Erythroblast (primary cell): ENCODE measurements at places on chromosomes 4 and X.
A peak's percentile ranks its signal among the peaks of the same experiment; 100 is the strongest.

DNA sequence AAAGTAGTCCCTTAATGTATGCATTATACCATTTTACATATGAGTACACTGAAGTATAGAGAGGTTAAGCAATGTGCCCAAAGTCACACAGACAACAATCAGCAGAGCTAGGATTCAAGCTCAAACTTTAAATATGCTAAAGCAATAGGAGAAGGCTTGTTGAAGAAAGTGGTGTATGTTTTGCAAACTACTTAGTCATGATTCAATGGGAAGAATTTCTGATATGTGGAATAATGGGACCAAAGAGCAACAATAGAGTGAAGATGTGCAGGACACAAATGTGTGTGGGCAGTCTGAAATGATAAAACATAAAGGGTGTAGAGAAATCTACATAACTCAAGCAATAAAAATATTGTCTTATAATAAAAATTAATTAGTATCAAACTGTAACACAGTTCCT, 109.0 kb upstream of the ARSJ start:
- no peak for DNase-seq

GRCh38 chr4:84490663-84491062, 8.4 kb downstream of the NKX6-1 start:
- no peak for DNase-seq

DNA sequence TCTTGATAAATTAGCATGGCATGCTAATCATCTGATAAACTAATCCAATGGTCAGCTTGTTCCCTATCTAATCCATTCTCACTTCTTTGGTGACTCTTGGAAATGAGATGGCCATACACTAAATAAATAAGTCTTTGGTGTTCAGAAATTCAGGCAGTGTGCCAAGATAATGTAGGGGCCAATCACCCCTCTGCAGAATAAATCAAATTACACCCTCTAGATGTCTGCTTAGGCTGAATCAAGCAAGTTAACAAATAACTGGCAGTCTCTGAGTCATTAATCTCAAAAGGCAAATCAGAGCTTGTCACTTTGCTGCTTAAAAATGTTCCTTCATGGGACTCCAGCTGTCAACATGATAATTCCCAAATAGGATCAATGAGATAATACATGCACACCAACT, 97.4 kb downstream of the NLGN4X start:
- DNase-seq: no peak

DNA sequence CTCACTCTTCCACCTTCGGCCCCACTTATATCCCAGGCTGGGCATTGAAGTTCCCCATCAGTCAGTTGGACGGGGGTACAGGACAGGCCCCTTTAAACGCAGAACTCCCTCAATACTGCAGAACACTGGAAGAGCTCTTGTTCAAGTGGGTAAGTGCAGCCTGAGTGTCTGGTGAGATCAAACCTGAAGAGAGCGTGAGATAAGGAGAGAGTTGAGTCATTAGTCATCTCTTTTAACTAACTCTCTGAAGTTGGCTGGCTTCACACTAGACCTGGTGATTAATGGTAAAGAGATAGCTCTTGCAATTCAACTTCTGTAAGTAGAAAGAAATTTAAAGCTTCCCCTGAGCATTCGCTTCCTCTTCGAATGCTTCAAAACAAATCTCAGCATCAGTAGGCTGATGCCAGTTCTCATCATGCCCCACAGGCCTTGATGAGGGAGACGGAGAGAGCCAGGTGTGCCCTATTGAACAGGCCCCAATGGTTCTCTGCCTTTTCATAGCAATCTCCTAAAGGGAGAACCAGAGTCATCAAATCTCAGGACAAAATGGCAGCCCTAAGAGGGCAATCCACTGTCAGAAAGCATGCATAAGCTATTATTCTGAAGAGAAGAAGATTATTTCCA, 41.0 kb upstream of the JADE1 start:
- DNase-seq: peak; percentile 15

DNA sequence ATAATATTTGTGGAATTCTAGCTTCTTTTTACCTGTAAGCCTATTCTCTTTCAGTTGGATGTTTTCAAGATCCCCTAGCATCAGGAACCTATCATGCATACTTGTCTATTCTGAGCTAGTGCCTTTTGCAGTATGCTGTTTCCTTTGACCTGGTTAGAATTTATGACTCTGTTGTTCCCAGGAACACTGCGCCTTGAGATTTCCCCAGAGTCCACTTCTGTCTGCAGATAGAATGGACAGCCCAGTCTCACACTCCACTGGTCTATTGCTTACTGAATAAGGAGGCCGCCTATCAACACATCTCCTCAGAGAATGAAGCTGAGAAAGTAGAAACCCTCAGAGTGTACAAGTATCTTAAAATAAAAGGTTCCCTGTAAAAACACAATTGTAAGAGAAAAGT, 465.1 kb upstream of the GALNTL6 start:
- DNase-seq: no peak

DNA sequence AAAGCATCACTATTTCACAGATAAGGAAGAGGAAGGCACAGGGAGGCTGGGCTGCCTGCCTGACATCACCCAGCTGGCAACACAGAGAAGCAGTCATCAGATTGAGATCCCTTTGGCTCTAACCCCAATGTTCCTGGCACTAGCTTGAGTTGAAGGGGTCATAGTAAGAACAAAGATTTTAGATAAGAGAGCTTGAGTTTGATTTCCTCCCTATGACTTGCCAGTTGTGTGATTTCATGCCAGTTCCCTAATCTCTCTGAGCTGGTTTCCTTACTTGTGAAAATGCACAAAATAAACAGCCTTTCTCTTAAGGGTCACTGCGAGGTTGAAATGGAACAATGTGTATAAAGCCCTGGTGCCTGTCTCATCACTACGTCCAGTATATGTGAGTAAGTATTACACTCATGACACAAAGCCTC, 475.4 kb upstream of the HS3ST1 start:
- DNase-seq: no peak

- no peak for DNase-seq
These were observed 173.6 kb upstream of the LNX1 start for GRCh38 chr4:53764761-53765490.

GRCh38 chrX:2486476-2487133, 14.2 kb downstream of the DHRSX start:
- DNase-seq: no peak

- no peak for DNase-seq
These were observed 150.4 kb downstream of the SOWAHB start for GRCh38 chr4:76747563-76747962.

GRCh38 chr4:8241211-8241779, 28.3 kb upstream of the HTRA3 start:
- DNase-seq: no peak

- no peak for DNase-seq
These were observed 9.9 kb downstream of the CPEB2 start for GRCh38 chr4:15012017-15012788.

DNA sequence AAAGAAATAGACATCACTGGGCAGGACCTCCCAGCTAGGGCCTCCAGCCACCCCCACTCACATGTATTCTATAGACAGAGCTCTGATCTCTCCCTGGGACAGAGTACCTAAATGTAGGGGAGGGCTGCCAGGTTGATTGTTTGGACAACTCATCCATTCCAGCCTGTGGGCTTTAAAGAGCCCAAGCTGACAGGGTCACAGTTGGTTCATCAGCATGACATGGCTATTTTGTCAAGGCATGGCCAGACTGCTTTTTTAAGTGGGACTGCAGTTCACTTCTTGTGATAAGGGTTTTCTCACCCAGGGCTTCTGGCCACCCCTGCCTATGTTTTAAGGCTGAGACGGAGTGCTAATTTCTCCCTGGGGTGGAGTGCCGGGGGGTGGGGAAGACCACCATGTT, 63.3 kb downstream of the KLHL4 start:
- no peak for DNase-seq

- no peak for DNase-seq
These were observed 379.9 kb downstream of the TRAM1L1 start for GRCh38 chr4:116705466-116705865.

DNA sequence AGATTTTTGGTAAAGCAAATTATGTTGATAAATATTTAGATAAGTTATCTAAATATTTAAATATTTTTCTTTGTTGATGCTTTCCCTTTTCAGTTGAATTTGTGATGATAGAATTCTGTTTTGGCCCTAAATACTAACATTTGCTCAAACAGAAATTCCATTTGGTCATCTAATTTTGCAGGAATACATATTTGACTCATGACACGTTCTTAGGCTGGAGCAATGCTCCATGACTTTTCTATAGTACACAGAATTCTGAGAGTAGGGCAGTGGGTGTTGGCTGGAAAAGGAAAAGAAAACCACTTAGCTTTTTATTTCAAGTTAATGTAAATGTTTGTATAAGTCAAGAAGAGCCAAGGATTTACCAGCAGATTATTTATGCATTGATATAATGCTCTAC, 58.6 kb upstream of the GK2 start:
- no peak for DNase-seq

DNA sequence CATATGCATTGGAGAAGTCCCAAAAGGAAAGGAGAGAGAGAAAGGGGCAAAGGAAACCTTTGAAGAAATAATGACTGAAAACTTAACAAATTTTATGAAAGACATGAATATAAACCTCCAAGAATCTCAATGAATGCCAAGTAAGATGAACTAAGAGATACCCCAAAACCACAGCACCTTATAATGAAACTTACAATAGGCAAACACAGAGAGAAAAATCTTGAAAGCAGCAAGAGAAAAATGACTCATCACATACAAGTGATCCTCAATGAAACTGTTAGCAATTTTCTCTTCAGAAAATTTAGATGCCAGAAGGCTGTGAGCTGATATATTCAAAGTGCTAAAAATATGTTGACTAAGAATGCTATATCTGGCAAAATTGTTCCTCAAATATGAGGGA, 10.1 kb downstream of the SMIM10L2A start:
- DNase-seq: no peak

DNA sequence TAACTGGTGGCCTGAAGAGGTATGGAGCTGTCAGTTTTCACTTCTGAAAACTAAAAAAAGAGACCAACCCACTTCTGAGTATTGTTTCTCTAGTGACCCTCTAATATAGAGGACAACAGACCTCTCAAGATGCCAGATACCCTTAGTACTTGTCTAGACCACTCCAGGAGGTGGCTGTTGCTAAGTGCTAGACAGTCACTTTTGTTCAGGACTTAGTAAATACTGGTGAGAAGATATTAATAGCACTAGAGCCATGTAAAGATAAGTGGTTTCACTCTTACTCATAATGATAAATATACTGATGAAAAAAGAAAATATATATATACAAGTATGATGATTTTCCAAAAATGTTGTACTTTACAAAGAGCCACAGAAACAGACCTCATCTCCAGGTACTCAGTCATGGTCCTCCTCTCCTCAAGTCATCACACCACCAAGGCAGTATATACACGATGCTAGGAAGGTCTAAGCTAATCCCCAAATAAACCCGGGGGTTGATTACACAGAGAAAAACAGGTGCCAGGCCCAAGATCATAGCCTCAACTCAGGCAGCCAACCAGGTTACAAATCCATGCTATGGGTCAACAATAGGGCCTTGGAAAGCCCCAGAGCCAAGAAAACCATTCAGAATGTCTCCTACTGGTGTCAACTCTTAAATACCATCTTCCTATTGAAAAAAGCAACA, 66.9 kb downstream of the ARHGEF9 start:
- DNase-seq: no peak

GRCh38 chr4:16142598-16143310, 58.9 kb upstream of the PROM1 start:
- no peak for DNase-seq

GRCh38 chr4:94448815-94449375, 2.8 kb upstream of the PDLIM5 start:
- no peak for DNase-seq

DNA sequence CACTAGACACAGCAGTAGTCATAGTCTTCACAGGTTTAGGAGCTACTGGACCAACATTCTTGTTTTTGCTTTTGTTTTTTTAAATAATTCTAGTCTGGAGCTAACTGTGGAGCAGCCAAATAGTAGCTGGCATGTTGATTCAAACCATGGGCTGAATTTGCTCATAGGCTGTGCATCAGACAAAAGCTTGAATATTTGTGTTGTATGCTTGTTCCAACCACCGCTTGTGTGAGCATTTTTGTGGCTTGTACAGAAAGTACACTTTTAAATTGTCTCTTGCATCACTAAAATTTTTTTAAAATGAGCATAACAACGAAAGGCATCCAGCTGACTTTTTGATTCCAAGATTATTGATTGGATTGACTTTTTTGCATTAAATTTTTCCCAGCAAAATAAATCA, 39.6 kb downstream of the CCNI start:
- DNase-seq: no peak

GRCh38 chrX:120790118-120790517, 85.5 kb downstream of the CT47B1 start:
- peak; percentile 64 for DNase-seq

DNA sequence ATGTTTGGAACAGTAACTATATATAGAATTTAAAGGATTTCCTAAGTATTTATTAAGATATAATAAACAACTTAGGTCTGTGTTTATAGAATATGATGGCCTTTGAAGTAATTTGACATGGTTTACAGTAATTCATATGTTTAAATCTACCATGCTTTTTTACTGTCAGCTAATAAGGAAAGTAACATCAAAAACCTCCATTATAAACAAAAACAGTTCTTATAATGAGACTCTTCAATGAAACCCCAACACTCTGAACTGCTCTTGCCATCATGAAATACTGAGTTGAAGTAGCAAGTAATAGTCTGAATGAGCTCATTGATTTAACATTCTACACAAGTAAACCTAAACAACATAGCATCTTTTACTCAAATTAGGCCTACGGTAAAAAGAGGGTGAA, 1236.5 kb downstream of the FSTL5 start:
- no peak for DNase-seq

DNA sequence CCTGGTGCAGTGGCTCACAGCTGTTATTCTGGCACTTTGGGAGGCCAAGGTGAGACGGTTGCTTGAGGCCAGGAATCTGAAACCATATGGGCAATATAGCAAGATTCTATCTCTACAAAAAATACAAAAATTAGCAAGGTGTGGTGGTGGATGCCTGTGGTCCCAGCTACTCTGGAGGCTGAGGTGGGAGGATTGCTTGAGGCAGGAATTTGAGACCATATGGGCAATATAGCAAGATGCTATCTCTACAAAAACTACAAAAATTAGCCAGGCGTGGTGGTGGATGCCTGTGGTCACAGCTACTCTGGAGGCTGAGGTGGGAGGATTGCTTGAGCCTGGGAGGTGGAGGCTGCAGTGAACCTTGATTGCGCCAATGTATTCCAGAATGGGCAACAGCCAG, 2.3 kb downstream of the ADGRG4 start:
- DNase-seq: no peak

DNA sequence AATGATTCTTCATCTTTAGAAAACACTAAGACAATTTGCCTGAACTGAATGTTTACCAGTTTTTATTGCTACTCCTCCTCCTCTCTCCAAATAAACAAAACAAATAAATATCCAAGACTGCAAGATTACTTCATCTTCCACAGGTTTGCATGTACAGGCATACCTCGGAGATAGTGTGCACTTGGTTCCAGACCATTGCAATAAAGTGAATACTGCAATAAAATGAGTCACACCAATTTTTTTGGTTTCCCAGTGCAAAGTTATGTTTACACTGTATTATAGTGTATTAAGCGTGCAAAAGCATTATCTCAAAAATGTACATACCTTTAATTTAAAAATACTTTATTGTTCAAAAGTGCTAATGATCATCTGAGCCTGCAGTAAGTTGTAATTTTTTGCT, 53.3 kb downstream of the FBXL5 start:
- DNase-seq: no peak
